ENCODE measurements at places on chromosomes 4 and X.

- DNase-seq: no peak
These were observed 674.1 kb downstream of the RAPGEF2 start for GRCh38 chr4:159776961-159777360.

- no peak for DNase-seq
These were observed 22.5 kb upstream of the JAKMIP1 start for GRCh38 chr4:6222761-6223292.

DNA sequence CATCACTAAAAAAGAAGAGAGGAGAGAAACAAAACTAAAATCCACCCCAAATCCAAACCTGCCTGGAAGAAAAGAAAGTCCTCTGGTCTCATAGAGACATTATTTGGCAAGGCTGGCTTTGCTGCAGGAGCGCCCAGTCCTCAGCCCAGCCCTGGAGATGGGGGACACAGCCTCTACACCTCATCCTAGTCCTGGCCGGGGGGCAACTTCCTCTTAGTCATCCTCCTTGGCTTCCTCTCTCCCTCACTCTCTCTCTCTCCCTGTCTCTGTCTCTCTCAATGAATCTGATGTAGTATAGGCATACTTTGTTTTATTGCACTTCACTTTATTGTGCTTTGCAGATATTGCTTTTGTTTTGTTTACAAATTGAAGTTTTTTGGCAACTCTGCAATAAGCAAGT, 55.8 kb upstream of the MAGEB10 start:
- DNase-seq: no peak

DNA sequence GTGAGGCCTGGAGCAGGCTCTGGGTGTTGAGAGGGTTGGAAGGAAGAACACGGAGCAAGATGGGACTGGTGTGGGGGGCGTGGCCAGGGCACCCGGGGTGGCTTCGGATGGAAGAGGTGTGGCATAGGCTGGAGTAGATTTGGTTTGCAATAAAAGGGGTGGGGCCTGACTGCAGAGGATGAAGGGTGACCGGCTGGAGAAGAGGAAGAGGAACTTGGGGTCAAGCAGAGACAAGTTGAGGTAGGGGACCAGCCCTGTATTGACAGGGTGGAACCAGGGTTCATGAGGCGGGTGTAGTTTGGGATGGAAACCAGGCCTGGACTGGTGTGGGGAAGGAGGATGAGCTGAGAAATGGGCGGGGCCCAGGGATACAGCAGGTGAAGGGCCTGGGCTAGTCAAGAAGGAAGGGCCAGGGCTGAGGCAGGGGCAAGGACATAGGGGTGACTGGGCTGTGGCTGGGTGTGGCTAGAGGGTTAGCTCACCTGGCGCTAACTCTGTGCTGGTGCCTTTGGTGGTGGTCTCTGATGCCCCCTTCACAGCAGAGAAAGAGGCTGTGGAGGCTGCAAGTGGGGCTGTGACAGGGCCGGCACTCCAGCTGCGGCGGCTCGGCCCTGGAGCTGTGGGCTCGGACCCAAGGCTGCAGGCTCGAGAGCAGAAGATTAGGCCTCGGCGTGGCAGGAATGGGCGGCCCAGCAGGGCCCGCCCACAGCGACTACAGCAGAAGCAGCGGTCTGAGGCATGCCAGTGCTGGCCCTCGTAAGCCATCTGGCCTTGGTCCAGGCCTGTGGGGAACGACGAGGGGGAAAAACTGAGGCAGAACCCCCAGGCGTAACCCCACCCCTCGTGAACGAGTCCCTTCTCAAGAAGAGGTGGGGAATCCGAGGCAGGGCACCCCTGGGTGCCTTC, 5.0 kb downstream of the PLP2 start:
- no peak for DNase-seq

- no peak for DNase-seq
These were observed 337.0 kb downstream of the PDGFC start for GRCh38 chr4:156634612-156635011.

DNA sequence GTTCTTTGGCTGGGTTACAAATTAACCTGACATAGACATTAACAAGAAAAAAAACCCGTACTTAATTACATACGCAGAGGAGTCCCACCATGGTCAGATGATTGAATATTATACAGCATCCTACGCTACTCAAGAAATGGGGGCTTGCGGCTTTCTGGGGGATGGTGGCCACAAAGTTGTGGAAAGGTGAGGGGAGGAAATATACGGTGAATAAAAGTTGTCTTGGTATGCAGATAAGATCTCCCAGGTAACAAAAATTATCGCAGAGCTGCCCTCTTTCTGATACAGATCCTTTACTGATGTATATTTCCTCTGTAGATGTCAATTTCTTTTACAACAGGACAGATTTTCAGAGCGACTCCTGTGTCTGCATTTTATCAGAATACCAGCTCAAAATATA, 890 bp downstream of the DCAF16 start:
- DNase-seq: no peak

GRCh38 chr4:101075536-101075935, 271.8 kb downstream of the PPP3CA start:
- no peak for DNase-seq

- no peak for DNase-seq
These were observed 40.8 kb upstream of the MAGED1 start for GRCh38 chrX:51852621-51853020.

DNA sequence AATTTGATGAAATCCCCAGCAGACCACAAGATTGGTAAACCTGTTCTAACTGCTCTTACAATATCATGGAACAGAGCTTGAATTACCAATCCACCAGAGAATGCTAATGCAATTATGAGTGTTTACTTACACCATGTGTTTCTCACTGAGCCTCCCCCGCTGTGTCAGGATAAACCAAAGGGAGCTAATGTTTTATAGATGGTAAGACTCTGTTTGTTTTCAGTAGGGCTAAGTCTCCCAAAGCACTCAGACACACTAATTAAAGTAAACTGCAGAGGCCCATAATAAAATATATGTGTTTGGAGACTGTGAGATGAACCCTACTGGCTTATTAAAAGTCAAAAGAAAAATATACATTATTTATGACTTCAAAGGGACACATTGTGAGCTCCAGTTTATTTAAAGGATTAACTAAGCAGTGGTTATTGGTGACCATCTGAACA, 261.7 kb upstream of the FAM241A start:
- DNase-seq: no peak

GRCh38 chr4:68865188-68865638, 49.4 kb downstream of the UGT2B10 start:
- no peak for DNase-seq

DNA sequence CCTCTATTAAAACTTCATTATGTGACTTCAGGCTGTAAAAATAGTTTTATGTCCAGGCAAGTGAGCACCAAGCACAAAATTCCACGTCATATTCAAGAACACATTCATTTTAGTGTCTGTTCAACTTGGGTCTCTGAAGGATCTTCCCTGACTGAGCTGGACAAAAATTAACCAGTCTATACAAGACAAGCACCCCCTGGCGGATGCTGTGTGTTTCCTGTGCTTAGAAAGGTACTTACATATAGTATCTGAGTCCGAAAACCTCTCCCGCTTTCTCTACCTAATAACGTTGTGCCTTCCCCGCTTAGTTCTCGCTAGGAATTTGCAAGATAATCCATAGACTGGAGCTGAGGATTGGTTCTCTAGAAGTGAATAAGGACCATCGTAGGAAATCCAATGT, 2214.5 kb upstream of the TENM3 start:
- DNase-seq: no peak

GRCh38 chrX:34655501-34656455, 1.3 kb downstream of the TMEM47 start:
- DNase-seq: no peak

DNA sequence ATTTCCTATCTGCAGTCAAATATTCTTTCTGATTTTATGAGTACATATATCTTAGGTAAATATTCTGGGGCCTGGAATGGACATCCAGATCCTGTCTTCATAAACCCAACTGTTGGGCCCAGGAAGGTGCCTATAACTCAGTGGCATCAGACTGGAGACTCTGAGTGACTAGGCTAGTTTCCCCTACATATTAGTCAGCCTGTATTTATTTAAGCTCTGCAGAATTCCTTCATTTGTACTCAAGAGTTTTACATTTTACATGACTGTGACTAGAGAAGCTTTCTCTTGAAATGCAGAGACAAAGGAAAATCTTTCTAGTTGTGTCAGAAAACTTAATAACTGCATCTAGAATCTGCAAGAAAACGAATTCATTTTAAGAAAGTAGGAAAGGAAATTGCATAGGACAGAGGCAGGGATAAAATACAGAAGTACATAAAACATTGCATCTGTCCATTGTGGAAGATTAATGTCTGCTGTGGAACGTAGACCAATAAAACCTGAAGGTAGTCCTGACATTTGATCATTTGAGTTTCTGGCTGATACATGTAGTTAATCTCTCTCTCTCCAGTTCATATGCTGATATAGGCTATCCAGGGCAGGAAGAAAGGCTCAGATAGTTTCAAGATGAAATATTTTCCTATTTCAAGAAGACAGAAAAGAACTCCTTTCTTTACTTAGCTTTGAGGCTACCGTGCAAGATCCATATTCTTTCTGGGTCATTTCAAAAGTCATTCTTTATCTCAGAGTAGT, 78.2 kb downstream of the OPHN1 start:
- DNase-seq: no peak

- no peak for DNase-seq
These were observed 28.6 kb downstream of the CXCL13 start for GRCh38 chr4:77634132-77634785.

DNA sequence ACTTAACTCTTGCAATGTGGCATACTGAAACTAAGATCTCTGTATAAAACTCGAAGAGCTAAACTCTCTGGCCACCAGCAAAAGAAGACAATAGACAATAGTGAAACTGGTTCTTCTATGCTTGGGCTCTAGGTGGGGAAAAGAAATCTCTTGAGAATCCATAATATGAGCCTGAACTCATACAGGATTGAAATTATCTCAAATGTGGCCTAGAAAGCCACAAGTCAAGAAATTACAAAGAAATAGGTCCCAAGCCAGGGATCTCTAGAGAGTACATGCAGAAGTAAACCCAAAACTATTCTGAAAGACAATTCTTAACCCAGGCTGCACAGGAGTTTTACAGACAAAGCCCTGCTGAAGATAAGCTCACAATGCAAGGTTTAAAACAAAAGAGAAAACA, 127.4 kb downstream of the ANAPC10 start:
- DNase-seq: no peak

- no peak for DNase-seq
These were observed 73.2 kb downstream of the SORBS2 start for GRCh38 chr4:185738820-185739219.

DNA sequence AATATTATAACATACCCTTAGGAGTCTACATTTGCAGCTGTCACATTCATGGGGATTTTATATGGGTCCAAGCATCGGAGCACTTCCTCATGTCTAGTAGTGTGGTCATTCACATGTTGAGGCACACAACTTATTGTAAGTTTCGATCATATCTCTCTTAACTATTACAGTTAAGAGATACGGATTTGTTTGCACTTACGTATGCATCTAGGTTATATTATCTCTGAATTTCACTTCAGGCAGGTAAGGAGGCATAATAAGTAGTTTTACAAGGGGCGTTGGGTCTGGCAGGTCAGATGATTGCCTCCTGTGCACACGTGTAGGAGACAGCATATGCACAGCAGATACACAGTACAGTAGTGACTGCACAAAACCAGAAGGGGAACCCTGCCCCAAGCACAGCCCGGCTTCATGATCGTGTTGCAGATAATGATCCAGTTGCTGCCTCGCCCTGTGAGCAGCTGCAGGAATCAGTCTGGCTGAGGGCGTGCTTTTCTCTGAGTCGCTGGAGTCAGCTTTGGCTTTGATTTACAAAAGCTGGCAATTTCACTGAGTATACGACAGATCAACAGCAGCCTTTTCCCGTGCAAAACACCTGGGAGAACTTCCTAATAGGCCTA, 302.9 kb upstream of the GATB start:
- peak; percentile 43 for DNase-seq

GRCh38 chr4:62209757-62210485, 1009.8 kb downstream of the ADGRL3 start:
- DNase-seq: no peak

DNA sequence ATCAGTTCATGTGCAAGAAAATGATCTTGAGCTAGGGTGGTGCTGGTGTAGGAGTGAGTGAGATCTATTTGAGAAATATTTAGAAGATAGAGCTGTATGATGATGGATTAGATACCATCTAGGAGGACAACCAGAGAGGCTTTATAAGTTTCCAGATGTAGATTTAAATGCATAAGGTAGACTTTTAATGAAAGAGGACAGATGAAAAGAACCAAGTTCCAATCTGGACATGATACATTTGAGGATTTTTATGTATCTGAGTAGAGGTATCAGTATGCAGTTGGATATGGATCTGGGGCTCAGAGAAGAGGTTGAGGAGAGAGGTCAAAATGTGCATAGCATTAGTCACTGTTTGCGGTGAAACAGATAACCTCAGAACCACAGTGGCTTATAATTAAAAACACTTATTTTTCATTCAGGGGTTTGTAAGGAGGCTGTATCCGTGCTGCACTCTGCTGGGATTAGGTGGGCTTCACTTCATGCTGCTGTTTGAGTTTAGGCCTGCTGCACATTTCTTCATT, 348.7 kb downstream of the BMPR1B start:
- no peak for DNase-seq

- no peak for DNase-seq
These were observed 60.2 kb downstream of the FAM193A start for GRCh38 chr4:2596611-2597010.

DNA sequence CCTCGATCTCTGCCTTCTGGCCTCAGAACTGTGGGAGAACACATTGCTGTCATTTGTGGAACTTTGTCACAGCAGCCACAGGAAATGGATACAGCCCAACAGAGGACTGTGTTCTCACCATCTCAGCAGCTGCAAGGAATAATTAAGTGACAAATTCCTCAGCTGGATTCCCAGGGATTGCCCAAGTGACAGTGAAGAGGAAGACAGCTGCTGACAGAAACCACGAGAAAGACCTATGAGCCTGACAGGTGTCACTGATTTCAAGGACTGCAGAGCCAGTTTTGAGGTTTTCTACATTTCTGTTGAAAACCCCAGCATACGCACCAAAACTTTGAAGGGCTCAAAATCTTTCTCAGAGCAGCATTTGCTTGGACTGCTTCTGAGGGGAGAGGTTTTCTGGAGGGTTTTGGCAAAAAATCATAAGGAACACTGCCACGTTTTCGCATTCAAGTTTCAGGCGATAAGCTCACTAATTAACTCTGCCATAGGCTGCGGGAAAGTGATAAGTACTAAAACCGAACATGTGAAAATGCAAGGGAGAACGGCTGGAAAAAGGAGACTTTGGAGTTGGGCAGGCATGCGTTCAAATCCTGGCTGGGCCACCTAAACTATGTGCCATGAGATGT, 88.8 kb downstream of the DRD5 start:
- no peak for DNase-seq
